ENCODE measurements at places on chromosomes 1 and 21. TPM values are rescaled to one million over a fixed set of nuclear protein-coding genes. Genes with fewer than 3 reads are reported as not detected.

ST7L gene
- total RNA-seq = 19.2 TPM

MRPS15 gene
- 63.3 TPM for total RNA-seq

PIK3R3 gene
- 13.8 TPM for total RNA-seq

ANKRD35 gene
- 0.66 TPM for total RNA-seq

INKA2 gene
- 8.9 TPM for total RNA-seq

PERM1 gene
- not detected for total RNA-seq

TRNP1 gene
- total RNA-seq = 142 TPM

OPTC gene
- total RNA-seq = not detected

S100A12 gene
- total RNA-seq = not detected

GBP6 gene
- 1.0 TPM for total RNA-seq

OR2G6 gene
- not detected for total RNA-seq

IQGAP3 gene
- total RNA-seq = 35.7 TPM

ZNF683 gene
- total RNA-seq = not detected

OPRD1 gene
- 0.17 TPM for total RNA-seq

VANGL2 gene
- 6.0 TPM for total RNA-seq

PLA2G5 gene
- total RNA-seq = not detected

SRRM1 gene
- 56.0 TPM for total RNA-seq

GBP2 gene
- total RNA-seq = 10.3 TPM

TTC39A gene
- total RNA-seq = 0.40 TPM

UBXN11 gene
- total RNA-seq = 12.8 TPM

PYHIN1 gene
- 0.26 TPM for total RNA-seq

PLCH2 gene
- total RNA-seq = 113 TPM

TIE1 gene
- total RNA-seq = not detected

TAS1R1 gene
- not detected for total RNA-seq

TMIGD3 gene
- total RNA-seq = not detected

CLDN14 gene
- total RNA-seq = not detected

NCMAP gene
- 1.0 TPM for total RNA-seq

GNG12 gene
- total RNA-seq = 183 TPM

MFSD2A gene
- 54.0 TPM for total RNA-seq

DDR2 gene
- 154 TPM for total RNA-seq

MYOG gene
- total RNA-seq = not detected

CD101 gene
- 0.50 TPM for total RNA-seq

ADGRL4 gene
- not detected for total RNA-seq

FCRLA gene
- 4.4 TPM for total RNA-seq

EDARADD gene
- 20.2 TPM for total RNA-seq

CD247 gene
- not detected for total RNA-seq

OR2L3 gene
- 0.21 TPM for total RNA-seq

KPRP gene
- total RNA-seq = not detected

ARMH1 gene
- 1.1 TPM for total RNA-seq

C1orf53 gene
- 4.2 TPM for total RNA-seq
